ENCODE measurements at places on chromosomes 1 and 21. TPM values are rescaled to one million over a fixed set of nuclear protein-coding genes. Genes with fewer than 3 reads are reported as not detected.

Gene ECM1
- total RNA-seq: 5.5 TPM

DNA sequence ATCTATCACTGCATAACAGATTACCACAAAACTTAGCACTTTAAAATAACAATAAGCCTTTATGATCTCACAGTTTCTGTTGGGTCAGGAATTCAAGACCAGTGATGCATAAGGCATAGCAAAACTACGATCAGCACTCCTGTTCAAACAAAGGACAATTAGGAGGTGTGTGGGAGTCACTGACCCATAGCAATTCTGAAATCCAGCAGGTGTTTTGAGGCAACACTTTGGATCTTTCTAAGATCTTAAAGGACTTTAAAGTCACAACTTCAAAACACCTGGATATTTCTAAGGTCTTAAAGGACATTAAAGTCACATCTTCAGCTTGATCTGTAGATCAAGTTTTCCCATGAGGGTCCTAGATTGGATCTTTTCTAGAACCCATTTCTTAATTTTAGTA is 35.3 kb downstream of the AKT3 start:
- peaks cover 37% of the 10 kb centered on the region for H3K36me3 ChIP-seq
- H3K27ac ChIP-seq: no peak overlapping the region
- no peaks in the 10 kb centered on the region for H3K27me3 ChIP-seq
- no peaks in the 10 kb centered on the region for H3K4me1 ChIP-seq

GRCh38 chr1:150148837-150149270 is 862 bp upstream of the PLEKHO1 start:
- no peak for DNase-seq
- H3K36me3 ChIP-seq: peaks cover 11% of the 10 kb centered on the region
- peaks cover 51% of the 10 kb centered on the region for H3K4me1 ChIP-seq
- H3K27ac ChIP-seq: peak overlapping the region; percentile 97
- no peaks in the 10 kb centered on the region for H3K27me3 ChIP-seq

DNA sequence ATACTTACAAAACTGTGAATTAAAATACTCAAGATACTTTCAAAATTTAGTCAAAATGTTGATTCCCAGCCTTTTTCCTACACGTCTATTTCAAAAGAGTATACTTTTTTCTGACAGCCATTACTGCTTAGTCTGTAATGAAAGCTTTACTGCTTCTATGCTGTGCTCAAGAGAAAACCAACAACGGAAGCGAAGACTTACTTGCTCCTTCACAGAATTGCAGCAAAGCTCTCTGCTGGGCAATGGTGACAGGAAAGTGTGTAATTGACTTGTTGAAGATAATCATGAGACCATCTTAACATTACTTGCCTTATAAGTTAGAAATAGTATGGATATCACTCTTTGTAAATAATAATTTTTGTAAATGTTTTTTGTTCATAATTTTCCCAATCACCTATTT is 1.7 kb upstream of the DYNLT5 start:
- DNase-seq: no peak
- no peaks in the 10 kb centered on the region for H3K36me3 ChIP-seq
- H3K27me3 ChIP-seq: peaks cover 25% of the 10 kb centered on the region
- H3K4me3 ChIP-seq: no peak overlapping the region
- peaks cover 14% of the 10 kb centered on the region for H3K4me1 ChIP-seq

Gene ZNF697
- total RNA-seq: 19.5 TPM

Gene ELK4
- total RNA-seq: 30.1 TPM

DNA sequence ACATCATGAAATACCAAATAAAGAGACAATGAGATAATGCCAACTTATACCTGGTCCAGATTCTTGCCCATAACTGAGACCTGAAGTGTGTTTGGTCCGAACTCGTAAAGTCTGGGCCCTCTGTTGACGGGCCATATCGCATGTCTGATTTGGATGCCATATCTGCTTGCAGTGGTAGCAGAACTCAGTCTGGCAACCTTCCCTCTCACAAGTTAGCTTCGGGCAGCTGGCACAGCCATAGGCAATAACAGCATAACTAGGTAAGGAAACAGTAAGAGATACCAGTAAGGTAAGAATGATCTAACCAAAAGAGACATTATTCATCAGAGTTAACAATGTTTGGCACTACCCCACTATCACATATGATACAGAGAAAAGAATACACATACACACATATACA is 15.1 kb downstream of the RNF19B start:
- H3K36me3 ChIP-seq: no peaks in the 10 kb centered on the region
- no peak overlapping the region for H3K27ac ChIP-seq
- no peak for DNase-seq
- no peaks in the 10 kb centered on the region for H3K27me3 ChIP-seq
- H3K4me1 ChIP-seq: no peaks in the 10 kb centered on the region

- no peaks in the 10 kb centered on the region for H3K4me1 ChIP-seq
- no peaks in the 10 kb centered on the region for H3K27me3 ChIP-seq
- DNase-seq: no peak
- no peak overlapping the region for H3K27ac ChIP-seq
- H3K36me3 ChIP-seq: no peaks in the 10 kb centered on the region
Measured at GRCh38 chr1:87495147-87495546, 166.5 kb downstream of the LMO4 start.

- H3K4me3 ChIP-seq: peak overlapping the region; percentile 39
- peaks cover 81% of the 10 kb centered on the region for H3K27me3 ChIP-seq
- peaks cover 11% of the 10 kb centered on the region for H3K4me1 ChIP-seq
- H3K36me3 ChIP-seq: no peaks in the 10 kb centered on the region
- no peak overlapping the region for H3K27ac ChIP-seq
Measured at GRCh38 chr1:156623946-156624813, 5.0 kb downstream of the HAPLN2 start.

Gene HSF2BP
- 2.5 TPM for total RNA-seq

Gene KCNQ4
- 0.89 TPM for total RNA-seq

- H3K27ac ChIP-seq: no peak overlapping the region
- peaks cover 26% of the 10 kb centered on the region for H3K4me1 ChIP-seq
- no peaks in the 10 kb centered on the region for H3K27me3 ChIP-seq
Measured at GRCh38 chr1:111624382-111624781, 4.8 kb downstream of the RAP1A start.

GRCh38 chr1:158188611-158189010 is 7.9 kb downstream of the CD1D start:
- H3K4me3 ChIP-seq: no peak overlapping the region
- no peak for DNase-seq
- H3K36me3 ChIP-seq: no peaks in the 10 kb centered on the region
- H3K4me1 ChIP-seq: peaks cover 6% of the 10 kb centered on the region
- peaks cover 75% of the 10 kb centered on the region for H3K27me3 ChIP-seq

Gene GBP5
- not detected for total RNA-seq

DNA sequence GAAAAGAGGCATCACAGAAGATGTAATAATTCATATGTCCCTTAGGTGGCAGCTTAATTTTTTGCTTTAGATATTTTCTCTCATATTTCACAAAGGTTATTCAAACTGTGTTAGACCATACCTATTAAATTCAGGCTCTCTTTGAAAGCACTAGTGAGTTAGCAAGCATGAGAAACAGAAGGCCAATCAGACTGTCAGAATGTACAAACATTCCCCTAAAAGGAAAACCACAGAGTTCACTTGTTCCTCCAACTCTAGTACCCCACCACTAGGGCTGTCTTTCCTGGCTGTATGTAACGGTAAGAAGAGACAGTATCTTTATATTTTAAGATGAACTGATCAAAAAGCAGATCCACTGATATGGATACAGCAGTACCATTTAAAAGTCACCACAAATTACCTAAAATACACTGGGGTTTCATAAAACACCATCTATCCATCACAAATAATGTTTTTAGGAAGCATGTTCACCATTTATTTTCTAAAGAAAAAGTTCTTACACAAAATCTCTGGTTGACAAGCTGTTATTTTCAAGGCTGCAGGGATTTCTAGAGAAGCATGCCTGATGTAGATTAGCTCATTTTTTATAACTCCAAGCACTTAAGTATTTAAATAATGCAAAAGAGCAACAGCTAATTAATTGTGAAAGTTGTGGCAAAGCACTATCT is 1.8 kb downstream of the ARPC5 start:
- peaks cover 11% of the 10 kb centered on the region for H3K27me3 ChIP-seq
- no peak overlapping the region for H3K27ac ChIP-seq
- H3K36me3 ChIP-seq: peaks cover 5% of the 10 kb centered on the region

Gene LCE3E
- total RNA-seq: not detected

Gene OR2T29
- total RNA-seq: not detected

Gene WLS
- total RNA-seq: 147 TPM

Gene AMY1B
- total RNA-seq: not detected

Gene SPATA45
- 0.68 TPM for total RNA-seq

- H3K27ac ChIP-seq: no peak overlapping the region
- H3K36me3 ChIP-seq: no peaks in the 10 kb centered on the region
- H3K4me3 ChIP-seq: no peak overlapping the region
- no peak for DNase-seq
- peaks cover 16% of the 10 kb centered on the region for H3K4me1 ChIP-seq
Measured at GRCh38 chr1:10698726-10699469, 97.5 kb downstream of the CASZ1 start.

GRCh38 chr1:13683206-13683605 is 16.8 kb upstream of the PRDM2 start:
- H3K4me3 ChIP-seq: no peak overlapping the region
- peaks cover 15% of the 10 kb centered on the region for H3K27me3 ChIP-seq
- DNase-seq: no peak
- H3K4me1 ChIP-seq: no peaks in the 10 kb centered on the region

DNA sequence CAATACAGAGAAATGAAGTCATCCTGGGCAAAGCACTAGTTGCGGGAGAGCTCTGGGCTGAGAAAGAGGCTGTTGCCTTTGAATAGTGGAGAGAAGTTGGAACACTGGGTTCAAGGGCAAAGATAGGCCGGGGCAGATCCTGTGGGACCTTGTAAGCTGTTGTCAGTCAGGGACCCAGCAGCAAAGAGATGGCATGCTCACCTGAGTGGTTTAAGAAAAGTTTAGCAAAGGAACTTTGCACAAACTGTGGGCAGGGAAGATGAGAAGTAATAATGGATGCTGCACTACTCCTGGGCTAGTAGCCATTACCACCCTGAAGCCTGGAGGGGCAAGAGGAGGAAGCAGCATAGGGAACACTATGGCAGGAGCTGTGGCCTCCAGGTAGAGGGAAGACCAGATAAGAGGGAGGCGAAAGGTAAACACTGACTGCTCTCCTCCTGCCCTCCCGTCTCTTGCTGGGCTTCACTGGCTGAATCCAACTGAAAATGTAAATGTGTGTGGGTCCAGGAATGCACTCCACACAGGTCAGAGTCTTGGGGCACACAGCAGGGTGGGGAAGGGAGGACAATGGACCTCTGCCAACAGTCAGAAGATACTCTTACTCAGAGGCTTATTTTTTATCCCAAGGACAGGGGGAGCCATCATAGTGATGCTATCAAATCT is 129.2 kb downstream of the PLPP3 start:
- H3K27me3 ChIP-seq: no peaks in the 10 kb centered on the region
- peaks cover 33% of the 10 kb centered on the region for H3K4me1 ChIP-seq
- H3K36me3 ChIP-seq: no peaks in the 10 kb centered on the region
- no peak for DNase-seq
- H3K4me3 ChIP-seq: no peak overlapping the region

DNA sequence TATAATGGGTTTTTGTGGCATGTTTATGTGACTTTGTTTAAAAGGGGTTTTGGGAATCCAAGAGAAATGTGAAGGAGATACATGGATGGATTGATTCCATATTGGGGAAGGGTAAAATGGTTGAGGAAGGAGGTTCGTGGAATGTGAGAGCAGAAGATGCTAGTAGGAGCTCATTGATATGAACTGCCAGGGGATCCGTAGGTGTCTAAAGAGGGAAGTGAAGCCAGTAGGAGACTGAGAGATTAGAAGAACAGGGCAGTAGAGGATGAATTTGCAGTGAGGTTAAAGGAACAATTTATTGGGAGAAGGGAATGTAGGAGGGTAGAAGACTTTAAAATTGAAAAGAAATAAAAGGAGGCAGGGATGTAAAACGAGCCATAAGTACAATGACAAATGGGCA is 252.6 kb downstream of the GPR52 start:
- H3K4me3 ChIP-seq: no peak overlapping the region
- no peaks in the 10 kb centered on the region for H3K36me3 ChIP-seq
- no peak overlapping the region for H3K27ac ChIP-seq
- H3K27me3 ChIP-seq: no peaks in the 10 kb centered on the region
- peaks cover 4% of the 10 kb centered on the region for H3K4me1 ChIP-seq
- no peak for DNase-seq

DNA sequence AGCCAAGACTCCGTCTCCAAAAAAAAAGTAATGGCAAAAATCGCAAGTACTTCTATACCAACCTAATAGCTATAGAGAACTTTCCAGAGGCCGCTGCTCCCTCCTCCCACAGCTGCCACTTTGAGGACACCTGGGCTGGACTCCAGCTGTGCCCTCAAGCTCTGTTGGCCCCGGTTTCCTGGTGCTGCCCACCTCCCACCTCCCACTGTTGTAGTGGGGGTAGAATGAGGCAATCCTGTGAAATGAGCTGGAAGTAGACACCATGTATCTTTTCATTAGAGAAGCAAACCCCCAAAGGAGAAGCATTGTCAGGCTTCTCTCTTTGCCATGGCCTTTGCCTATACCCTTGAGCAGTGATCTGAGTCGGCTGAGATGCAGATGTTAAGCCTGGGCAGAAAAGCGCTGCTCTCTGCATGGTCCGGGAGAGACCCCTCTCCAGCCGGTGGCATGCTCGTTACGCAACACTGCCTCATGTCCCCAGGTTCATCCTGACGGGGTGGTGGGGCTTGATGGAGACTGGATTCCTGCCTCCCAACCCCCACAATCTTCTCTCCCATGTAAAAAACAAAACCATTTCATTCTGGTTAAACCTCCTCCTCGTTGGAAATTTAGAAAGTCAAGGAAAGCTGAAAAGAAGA is 39.7 kb downstream of the SIM2 start:
- H3K27ac ChIP-seq: no peak overlapping the region
- H3K4me1 ChIP-seq: no peaks in the 10 kb centered on the region
- H3K36me3 ChIP-seq: no peaks in the 10 kb centered on the region
- H3K27me3 ChIP-seq: peaks cover 15% of the 10 kb centered on the region
- DNase-seq: no peak

Gene GBP6
- total RNA-seq: not detected

- no peak overlapping the region for H3K27ac ChIP-seq
- H3K4me3 ChIP-seq: no peak overlapping the region
- H3K36me3 ChIP-seq: peaks cover 27% of the 10 kb centered on the region
- DNase-seq: no peak
- H3K27me3 ChIP-seq: no peaks in the 10 kb centered on the region
- no peaks in the 10 kb centered on the region for H3K4me1 ChIP-seq
Measured at GRCh38 chr1:109341944-109342930, 35.4 kb upstream of the MYBPHL start.

Gene ZNF648
- 0.77 TPM for total RNA-seq

- no peak for DNase-seq
- peaks cover 3% of the 10 kb centered on the region for H3K27me3 ChIP-seq
Measured at GRCh38 chr1:41711581-41711980, 207.1 kb downstream of the HIVEP3 start.

Gene CCDC24
- 4.9 TPM for total RNA-seq

DNA sequence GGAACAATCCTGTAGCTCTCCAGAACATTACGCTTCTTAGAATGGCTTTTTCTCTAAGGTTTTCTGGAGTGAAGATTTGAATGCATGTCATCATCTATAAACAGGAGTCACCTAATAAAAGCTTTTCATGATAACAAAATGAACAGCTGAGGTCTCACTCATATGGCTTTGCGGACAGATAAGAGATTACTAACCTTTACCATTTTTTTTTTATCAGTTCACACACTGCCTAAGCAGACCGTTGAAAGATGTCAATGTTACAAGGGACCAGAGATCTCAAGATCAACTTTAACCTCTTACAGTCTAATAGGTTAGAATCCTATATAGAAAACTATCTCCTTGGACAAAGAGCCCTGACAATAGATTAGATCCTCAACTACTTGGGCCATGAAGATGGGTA is 41.4 kb downstream of the SCMH1 start:
- H3K36me3 ChIP-seq: peaks cover 29% of the 10 kb centered on the region
- DNase-seq: no peak
- H3K27me3 ChIP-seq: no peaks in the 10 kb centered on the region
- no peaks in the 10 kb centered on the region for H3K4me1 ChIP-seq
- no peak overlapping the region for H3K4me3 ChIP-seq

- H3K27me3 ChIP-seq: no peaks in the 10 kb centered on the region
- peaks cover 9% of the 10 kb centered on the region for H3K4me1 ChIP-seq
- H3K36me3 ChIP-seq: peaks cover 17% of the 10 kb centered on the region
Measured at GRCh38 chr1:184433956-184434502, 47.2 kb downstream of the C1orf21 start.
